ENCODE measurements at places on chromosomes 5 and 9. TPM values are rescaled to one million over a fixed set of nuclear protein-coding genes. Genes with fewer than 3 reads are reported as not detected.
A peak's percentile ranks its signal among the peaks of the same experiment; 100 is the strongest.

- no peak for DNase-seq
- H3K27ac ChIP-seq = no peak overlapping the region
- H3K4me3 ChIP-seq = no peak overlapping the region
- peaks cover 69% of the 10 kb centered on the region for H3K27me3 ChIP-seq
- no peaks in the 10 kb centered on the region for H3K4me1 ChIP-seq
These were observed 421.4 kb upstream of the WWC1 start for GRCh38 chr5:167870055-167870454.

DNA sequence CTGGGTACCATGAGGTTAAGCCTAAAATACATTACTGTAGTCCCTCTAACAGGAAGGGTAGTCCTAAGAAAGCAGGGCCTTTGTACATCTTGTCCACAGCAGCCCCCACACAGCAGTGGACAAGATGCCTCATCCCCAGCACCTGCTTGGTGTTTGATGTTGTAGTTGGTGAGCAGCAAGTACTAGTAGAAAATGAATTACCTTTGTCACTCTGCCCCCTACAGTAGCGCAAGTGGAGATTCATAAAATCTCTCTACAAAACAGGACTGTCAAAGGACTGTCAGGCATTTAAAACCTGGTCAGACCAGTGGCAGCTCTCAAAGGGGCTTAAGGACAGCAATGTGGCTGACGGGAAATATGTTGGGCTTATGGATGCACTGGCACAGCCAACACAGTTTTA, 122.5 kb downstream of the TMEM174 start:
- peaks cover 4% of the 10 kb centered on the region for H3K4me1 ChIP-seq
- H3K4me3 ChIP-seq = no peak overlapping the region
- H3K27me3 ChIP-seq = no peaks in the 10 kb centered on the region
- DNase-seq = no peak
- no peaks in the 10 kb centered on the region for H3K36me3 ChIP-seq

ENDOG gene
- 51.5 TPM for total RNA-seq

DNA sequence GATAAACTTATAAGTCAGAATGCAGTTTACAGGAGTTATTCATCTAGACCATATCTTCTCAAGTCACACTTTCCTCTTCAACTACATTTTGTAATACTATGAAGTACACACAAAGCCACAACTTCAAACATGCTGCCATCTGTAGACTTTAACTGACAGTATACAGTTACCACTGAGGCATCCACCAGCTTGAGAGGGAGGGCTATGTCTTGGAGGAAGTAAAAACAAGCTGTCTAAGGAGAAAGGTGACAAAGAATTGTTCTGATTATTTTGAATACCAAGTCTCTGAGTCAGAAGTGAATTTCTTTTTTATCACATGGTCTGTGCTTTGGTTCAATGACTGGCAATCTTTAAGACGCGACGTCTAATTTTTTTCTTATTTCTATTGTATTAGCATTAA, 97.6 kb upstream of the CDH10 start:
- no peaks in the 10 kb centered on the region for H3K4me1 ChIP-seq
- H3K4me3 ChIP-seq = no peak overlapping the region
- peak; percentile 5 for DNase-seq
- H3K27me3 ChIP-seq = no peaks in the 10 kb centered on the region
- no peak overlapping the region for H3K27ac ChIP-seq
- H3K36me3 ChIP-seq = no peaks in the 10 kb centered on the region

DNA sequence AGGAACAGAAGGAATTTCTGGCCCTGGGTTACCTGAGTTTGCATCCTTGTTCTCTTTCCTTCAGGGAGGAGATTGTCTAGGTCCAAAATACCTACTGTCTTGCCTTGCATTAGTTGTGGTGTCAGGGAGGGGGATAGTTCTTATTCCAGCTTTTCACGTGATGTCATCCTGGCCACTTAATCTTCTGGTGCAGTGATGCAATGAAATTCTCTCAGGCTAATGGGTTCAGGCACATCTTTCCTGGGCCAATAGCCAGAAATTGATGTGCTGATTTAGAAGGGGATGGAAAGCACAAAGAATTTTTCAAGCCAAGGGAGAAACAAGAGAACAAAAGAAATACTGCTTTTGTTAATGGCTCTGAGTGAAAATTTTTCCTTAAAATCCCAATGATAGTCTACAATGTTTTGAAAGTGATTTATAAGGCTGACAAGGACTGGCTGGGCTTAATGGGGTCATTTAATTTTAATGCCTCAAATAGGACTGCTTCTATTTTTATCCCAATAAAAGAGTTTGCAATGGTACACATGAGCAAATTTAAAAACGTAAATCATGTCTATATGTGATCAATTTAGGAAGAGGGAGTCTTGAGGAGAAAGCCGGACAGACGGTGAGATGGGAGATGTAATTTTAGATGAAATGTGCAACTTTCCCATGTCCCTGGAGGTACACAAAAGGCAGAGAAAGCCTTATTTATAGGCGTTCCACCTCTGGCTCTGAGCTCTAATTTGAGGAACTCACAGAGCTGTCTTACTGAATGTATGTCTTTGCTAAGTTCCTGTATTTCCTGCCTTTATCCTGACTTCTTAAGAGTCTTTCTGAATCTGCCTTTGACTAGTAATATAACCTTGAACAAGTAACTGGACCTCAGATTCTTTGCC, 89.3 kb upstream of the SV2C start:
- H3K4me3 ChIP-seq = no peak overlapping the region
- no peaks in the 10 kb centered on the region for H3K4me1 ChIP-seq
- DNase-seq = no peak
- peaks cover 7% of the 10 kb centered on the region for H3K27me3 ChIP-seq
- H3K36me3 ChIP-seq = no peaks in the 10 kb centered on the region
- no peak overlapping the region for H3K27ac ChIP-seq

DNA sequence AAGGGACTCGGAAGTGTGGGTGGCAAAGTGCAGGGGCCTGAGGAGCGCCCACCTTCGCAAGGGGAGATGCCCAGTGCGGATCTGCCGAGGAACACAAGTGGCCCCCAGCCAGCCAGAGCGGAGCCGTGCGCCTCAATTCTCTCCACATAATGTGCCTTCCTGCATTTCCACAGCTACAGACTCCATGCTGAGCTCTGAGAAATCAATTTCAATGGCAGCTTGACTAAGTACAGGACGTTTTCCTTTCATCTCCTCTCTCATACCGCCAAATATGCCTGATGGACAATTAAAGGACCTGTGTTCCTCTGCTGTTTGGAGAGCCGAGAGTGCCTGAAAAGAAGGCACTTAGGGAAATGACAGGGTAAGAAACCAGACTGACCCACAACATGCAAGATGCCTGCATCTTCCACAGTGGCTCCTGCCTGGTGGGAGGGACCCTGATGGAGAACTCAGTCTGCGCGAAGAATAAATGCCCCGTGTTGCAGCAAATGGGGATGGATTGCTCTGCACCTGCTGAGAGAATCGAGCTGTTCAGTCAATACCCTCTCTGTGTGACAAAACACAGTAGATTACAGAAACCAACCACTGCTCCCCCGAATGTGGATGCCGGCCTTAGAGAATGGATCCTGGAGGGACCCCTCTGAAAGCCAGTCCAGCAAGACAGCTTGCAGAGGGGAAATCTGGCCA, 38.6 kb upstream of the OLFM1 start:
- H3K27me3 ChIP-seq = no peaks in the 10 kb centered on the region
- no peak for DNase-seq
- H3K27ac ChIP-seq = no peak overlapping the region
- H3K4me3 ChIP-seq = no peak overlapping the region

F12 gene
- total RNA-seq = 36.8 TPM

Measured in PC-3 (cell line).